ENCODE measurements at places on chromosomes 5 and 9. TPM values are rescaled to one million over a fixed set of nuclear protein-coding genes. Genes with fewer than 3 reads are reported as not detected.

- DNase-seq = no peak
Measured at GRCh38 chr5:126597156-126597555, 2.1 kb upstream of the ALDH7A1 start.

Gene CDH18
- total RNA-seq = not detected

DNA sequence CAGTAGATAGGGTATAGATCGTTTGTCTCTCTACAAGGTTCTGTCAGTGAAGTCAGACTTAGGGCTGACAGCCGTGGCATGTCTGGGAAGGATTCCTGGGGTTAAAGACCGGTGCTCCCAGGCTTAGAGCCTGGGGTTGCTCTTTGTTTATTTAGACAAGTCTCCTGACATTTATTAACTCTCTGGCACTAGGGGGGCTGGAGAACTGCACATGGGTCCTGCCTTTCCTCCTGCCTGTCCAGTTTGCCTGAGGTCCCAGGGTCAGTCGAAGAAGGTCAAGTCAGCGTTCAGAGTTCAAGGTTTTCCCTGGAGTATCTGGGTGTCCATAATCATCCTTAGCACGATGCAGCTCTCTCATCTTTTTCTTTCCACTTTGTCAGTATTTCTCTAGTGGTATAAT lies 5.6 kb downstream of the EGFLAM start:
- DNase-seq = no peak

Gene PKD2L2
- total RNA-seq = not detected

Data from right lobe of liver (tissue), 6 donors.